CD4-positive, alpha-beta T cell treated with Interleukin-2 at 100 ng/mL for 4 hours (primary cell): ENCODE measurements at places on chromosomes 13 and 19.

DNA sequence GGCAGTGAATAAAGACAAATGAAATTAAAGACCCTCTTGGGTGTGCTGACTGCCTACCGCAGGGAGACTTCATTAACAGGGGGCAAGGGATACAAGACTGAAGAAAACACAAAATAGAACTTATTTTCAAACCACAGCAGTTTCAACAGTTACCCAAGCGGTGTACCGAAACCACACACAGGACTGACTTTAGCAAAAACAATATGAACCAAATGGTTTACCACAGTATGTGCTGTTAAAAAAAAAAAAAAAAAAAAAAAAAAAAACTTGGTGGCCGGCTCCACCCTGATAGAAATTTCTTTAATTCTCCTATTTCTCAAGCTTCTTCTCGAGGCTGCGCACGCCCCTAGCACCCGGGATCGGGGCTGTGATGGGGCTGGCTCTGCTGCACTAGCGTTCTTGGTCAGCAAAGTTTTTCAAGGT, 42.6 kb downstream of the KLF2 start:
- peak; percentile 79 for DNase-seq

GRCh38 chr13:77911751-77912150, 6.9 kb downstream of the EDNRB start:
- DNase-seq, result no peak

GRCh38 chr13:97499181-97499580, 65.2 kb downstream of the RAP2A start:
- DNase-seq, result no peak

GRCh38 chr19:58545286-58546018, 1.6 kb downstream of the TRIM28 start:
- no peak for DNase-seq

GRCh38 chr13:105346141-105346775, 1189.2 kb downstream of the EFNB2 start:
- no peak for DNase-seq

- no peak for DNase-seq
Measured at GRCh38 chr13:76878043-76878442, 8.2 kb downstream of the KCTD12 start.

GRCh38 chr13:21458451-21458812, 671 bp downstream of the ZDHHC20 start:
- DNase-seq, result peak; percentile 51

DNA sequence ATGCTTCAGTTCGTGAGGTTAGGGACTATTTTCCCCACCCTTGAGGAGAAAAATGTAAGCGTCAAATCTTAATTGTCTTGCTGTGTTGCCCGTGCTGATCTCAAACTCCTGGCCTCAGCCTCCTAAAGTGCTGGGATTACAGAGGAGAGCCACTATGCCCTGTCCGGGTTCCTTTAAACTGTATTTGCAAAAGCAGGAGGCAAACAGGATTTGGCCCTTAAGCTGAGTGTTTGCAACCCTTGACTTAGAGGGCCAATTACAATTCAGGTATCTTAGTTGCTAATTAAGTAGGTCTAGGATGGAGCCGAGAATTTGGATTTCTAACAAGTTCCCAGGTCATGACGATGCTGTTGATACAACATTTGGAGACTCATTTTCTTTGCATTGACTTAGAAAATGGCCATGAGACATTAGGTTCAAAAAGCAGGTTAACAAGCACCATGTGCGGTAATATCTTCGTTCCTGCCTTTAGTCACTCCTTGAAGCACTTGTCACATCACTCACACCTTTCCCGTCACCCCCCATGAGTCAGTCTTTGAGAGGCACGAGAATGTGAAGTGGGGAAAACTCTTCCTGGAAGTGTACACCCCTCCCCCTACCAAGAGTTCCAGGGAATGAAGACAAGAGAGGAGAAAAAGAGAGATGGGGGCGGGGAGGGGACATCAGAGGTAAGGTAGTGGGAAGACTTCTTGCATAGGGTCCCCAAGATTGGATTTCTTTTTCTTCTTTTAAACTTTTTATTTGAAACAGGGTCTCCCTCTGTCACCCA, 2.6 kb downstream of the NAPSA start:
- peak; percentile 57 for DNase-seq

- peak; percentile 100 for DNase-seq
Measured at GRCh38 chr19:52189735-52190486, at the start of gene PPP2R1A. Gene PPP2R1A (plus strand): TSS chr19:52190052. CDS start chr19:52190097, 45 bp downstream.

DNA sequence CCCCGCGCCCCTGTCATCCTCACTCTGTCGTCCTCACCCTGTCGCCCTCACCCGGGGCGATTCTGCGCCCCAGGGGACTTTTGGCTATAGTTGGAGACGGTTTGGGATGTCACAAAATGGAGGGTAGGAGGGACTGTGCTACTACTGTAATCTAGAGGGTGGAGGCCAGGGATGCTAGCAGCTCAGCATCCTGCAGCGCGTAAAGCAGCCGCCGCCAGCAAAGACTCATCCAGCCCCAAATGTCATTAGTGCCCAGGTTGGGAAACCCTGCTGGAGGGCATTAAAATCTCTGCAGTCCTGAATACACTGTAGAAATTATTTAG, 362 bp downstream of the ZNF557 start:
- peak; percentile 9 for DNase-seq

DNA sequence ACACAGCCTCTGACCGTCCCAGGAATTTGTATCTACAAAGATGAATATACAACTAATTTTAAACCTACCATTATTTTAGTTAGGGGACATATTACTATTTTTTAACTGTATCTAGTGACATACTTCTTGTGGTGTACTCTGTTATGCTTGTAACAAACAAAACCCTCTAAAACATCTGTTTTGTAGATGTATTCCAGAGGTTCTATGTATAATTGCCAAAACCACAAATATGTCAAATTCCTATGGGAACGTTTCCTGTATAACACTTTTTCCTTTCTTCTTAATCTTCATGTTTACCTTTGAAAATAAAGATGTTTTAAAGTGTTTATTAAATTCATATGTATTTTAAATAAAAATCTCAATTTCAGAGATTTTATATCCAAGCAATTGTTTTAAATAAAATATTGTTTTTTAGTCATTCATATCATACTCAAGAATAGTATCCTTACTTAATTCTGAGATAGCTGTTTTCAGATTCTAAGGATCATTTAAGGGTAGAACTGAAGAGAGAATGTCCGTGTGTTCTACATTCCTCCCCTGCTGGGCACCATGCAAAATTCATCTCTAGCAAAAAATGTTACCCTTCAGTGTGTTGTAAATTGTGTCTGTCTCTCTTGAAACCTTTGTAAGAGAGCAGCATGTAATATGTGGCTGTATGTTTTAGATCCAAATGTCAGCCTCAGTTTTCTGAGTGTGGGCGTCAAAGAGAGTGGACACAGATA, 1327.7 kb downstream of the EFNB2 start:
- no peak for DNase-seq

DNA sequence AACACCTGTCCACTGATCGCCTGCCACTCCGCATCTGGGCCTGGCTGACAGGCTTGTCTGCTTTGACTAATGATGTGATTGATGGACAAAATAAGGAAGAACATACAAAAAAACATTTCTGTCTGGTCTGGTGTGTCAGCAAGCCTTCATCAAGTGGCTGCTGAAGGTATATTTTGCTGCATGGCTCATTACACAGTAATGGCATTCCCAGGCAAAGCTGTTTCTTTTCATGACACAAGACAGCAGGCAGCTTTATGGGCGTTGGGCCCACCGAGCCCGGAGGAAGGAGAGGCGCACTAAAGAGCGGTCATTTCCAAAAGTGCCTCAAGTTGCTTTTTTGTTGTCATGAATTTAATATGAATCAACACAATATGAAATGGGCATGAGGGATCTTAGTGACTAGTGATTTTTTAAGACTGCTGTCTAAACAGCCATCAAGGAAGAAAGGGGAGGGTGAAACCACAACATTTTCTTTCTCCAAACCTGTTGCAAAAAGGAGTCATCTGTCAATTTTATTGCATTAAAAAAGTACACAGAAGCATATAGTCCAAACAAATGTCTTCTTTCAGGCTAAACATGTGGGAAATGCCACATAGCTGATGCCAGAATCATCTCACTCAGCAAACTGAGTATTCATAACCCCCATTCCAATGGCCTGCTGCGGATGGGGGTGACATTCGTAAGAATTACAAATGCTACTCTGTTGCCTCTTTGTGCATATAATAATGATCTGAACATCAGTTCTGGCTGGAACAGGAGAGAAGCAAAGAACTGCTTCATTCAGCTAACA, 476.6 kb downstream of the ZNF536 start:
- DNase-seq, result no peak

- DNase-seq, result no peak
Measured at GRCh38 chr19:29292153-29292552, 79.2 kb upstream of the UQCRFS1 start.

GRCh38 chr13:39363382-39363772, 239.6 kb downstream of the LHFPL6 start:
- no peak for DNase-seq

DNA sequence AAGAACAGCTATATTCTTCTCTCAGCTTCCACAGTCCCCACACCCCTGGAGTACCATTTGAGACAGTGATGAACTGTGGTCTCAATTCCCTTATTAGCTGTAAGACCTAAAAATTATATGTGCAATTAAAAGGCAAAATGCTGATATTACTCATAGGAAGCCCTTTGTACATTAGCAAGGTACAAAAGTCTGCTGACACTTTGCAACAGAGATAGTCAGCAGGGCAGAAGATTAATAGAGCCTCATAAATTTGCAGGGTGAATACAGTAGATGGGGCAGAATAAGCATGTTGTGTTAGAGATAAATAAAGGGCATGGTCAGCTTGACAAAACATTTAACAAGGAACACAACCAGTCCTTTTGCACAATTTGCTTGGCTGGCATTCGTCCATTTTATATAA, 210.0 kb upstream of the OBI1 start:
- no peak for DNase-seq

- DNase-seq, result no peak
Measured at GRCh38 chr19:45547211-45547770, 37.3 kb downstream of the OPA3 start.

DNA sequence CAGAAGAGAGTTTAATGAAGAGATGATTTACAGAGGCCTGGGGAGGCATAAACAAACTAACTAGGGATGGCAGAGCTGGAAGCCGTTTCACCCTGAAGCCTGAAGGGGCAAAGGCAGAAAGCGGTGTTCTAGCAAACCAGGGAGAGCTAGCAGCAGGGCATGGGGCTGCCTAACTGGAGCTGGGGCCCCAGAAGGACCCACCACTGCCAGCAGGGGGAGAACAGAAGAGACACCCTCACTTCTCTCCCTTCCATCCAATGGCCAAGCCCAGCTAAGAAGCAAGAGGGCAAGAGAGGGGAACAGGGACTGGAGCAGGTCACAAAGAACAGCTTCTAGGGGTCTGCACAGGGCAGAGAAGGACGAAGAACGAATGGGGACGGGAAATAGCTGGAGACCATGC, 195.5 kb downstream of the KATNAL1 start:
- no peak for DNase-seq

DNA sequence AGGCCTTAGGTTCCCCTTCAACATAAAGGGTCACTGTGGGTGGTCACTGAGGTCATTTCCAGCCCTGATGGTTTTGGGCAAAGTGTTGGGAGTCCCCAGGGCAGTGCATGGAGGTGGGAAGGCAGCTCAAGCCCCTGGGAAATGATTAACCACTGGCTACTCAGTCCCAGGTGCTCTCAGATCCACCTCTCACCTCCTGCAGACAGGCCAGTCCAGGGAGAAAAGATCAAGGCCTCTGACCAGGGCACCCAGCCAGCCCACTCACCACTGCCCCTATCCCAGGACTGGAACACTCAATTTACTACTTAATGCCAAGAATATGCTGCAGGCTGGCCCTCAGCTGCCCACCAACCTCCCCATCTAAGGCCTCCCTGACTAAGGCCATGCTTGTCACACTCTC, 1307.9 kb downstream of the UQCRFS1 start:
- DNase-seq, result no peak

GRCh38 chr13:24995225-24995804, 100.6 kb upstream of the PABPC3 start:
- DNase-seq, result peak; percentile 73

GRCh38 chr13:40223585-40223984, 442.9 kb downstream of the FOXO1 start:
- DNase-seq, result no peak

DNA sequence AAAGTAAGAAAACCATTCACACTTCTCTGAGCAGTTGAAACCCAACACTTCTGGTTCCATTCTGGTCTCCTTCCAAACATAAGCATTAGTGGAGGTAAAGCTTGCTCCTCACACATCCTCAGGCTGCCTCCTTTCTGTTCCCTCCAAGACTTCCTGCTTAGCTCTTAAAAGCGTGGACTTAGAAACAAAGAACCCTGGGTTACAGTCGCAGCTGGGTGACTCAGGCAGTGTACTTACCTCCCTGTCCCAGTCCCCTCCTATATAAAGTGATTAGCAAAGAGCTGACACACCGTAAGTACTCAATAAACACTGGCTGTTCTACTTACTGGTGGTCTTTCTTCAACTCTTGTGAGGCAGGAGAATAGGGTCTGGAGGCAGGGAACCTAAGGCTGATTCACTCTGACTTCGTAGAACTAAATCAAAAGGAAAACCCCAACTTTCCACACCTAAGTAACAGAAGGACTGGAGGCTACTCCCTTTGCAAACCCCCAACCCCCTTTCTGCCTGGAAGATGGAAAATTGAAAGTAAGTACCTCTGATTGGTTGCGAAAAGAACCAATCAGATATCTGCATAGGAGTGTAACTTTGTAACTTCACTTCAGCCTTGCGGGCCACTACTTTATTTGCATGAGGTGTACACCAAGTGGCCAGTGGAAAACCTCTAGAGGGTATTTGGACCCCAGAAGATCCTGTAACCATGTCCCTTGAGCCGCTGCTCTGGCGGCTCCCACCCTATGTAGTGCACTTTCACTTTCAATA, 165.4 kb downstream of the SUCLA2 start:
- DNase-seq, result no peak

GRCh38 chr13:49933511-49933910, 2.6 kb downstream of the SPRYD7 start:
- DNase-seq, result no peak

- DNase-seq, result no peak
Measured at GRCh38 chr19:5587661-5588060, 19.9 kb upstream of the TINCR start.

- no peak for DNase-seq
Measured at GRCh38 chr13:27259831-27260230, 8.5 kb downstream of the RPL21 start.

GRCh38 chr19:7140137-7140536, 70.6 kb downstream of the ZNF557 start:
- no peak for DNase-seq

DNA sequence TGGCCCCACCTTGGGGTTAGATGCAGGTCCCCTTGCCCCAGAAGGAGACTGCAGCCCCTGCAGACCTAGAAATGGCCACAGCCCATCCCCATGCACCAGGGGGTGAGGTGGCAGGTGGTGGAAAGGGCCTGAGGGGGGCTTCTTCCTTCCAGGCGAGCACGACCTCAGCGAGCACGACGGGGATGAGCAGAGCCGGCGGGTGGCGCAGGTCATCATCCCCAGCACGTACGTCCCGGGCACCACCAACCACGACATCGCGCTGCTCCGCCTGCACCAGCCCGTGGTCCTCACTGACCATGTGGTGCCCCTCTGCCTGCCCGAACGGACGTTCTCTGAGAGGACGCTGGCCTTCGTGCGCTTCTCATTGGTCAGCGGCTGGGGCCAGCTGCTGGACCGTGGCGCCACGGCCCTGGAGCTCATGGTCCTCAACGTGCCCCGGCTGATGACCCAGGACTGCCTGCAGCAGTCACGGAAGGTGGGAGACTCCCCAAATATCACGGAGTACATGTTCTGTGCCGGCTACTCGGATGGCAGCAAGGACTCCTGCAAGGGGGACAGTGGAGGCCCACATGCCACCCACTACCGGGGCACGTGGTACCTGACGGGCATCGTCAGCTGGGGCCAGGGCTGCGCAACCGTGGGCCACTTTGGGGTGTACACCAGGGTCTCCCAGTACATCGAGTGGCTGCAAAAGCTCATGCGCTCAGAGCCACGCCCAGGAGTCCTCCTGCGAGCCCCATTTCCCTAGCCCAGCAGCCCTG, 4.2 kb upstream of the F10 start:
- no peak for DNase-seq
